ENCODE measurements at places on chromosomes 12 and 14.

DNA sequence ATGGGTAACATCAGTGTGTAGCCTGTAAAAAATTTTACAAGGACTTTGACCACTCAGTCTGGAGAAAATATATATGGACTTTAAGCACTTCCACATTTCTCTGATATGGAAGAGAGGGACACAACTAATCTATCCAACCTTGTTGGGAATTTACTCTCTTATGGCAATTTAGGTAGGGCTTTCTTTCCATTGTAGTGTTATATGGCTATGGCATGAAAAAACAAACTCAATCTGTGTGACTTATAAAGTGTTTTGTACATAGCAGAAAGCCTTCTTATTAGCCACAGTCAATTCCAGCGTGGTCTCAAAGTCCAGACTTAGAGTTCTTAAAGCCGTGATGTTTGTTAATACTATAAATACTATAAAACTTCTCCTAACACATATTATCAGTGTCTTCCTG is 98.3 kb downstream of the NOVA1 start:
- DNase-seq: no peak

GRCh38 chr12:31011336-31011735 is 62.3 kb upstream of the DDX11 start:
- no peak for DNase-seq

- DNase-seq: no peak
Measured at GRCh38 chr12:71092290-71092689, 65.5 kb downstream of the TSPAN8 start.

GRCh38 chr14:68345738-68346137 is 447.1 kb downstream of the ZFP36L1 start:
- no peak for DNase-seq

DNA sequence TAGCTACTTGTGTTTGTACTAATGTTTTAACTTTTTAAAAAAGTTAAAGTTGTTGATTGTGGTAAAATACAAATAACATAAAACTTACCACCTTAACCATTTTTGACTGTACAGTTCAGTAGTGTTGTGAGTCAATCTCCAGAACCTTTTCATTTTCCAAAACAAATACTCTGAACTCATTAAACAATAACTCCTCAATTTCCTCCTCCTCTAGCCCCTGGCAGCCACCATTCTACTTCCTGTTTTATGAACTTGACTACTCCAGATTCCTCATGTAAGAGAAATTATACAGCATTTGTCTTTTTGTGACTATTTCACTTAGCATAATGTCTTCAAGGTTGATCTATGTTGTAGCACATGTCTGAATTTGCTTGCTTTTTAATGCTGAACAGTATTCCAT is 299.1 kb upstream of the AMIGO2 start:
- peak; percentile 34 for DNase-seq

- no peak for DNase-seq
Measured at GRCh38 chr14:56284641-56285040, 166.4 kb downstream of the PELI2 start.

Data from inflammatory macrophage treated with lipopolysaccharide for 4 hours (primary cell).